ENCODE measurements at places on chromosomes 6 and 20. TPM values are rescaled to one million over a fixed set of nuclear protein-coding genes. Genes with fewer than 3 reads are reported as not detected.

DNA sequence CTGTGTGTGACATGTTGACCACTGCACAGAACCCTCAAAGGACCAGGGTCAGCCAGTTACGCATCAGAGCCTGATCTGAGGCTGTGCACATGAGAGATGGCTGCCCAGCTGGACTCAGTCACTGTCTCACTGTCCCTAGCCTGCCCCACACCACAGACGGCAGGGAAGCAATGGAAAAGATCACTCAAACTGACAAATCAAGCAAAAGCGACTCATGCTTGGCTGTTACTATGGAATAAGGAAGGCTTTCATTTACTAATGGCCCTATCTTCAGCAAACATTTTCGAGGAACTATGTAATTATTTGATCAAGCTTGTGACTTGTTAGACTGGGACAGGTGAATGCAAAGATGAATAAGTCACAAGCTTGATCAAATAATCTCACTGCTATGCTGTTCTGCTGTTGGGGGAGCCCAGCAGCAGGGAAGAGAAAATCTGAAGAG is 137.0 kb downstream of the SLC23A2 start:
- H3K4me3 ChIP-seq: no peak overlapping the region
- H3K4me1 ChIP-seq: peaks cover under 1% of the 10 kb centered on the region
- DNase-seq: no peak
- H3K36me3 ChIP-seq: peaks cover 24% of the 10 kb centered on the region
- H3K27me3 ChIP-seq: no peaks in the 10 kb centered on the region
- H3K27ac ChIP-seq: no peak overlapping the region

DNA sequence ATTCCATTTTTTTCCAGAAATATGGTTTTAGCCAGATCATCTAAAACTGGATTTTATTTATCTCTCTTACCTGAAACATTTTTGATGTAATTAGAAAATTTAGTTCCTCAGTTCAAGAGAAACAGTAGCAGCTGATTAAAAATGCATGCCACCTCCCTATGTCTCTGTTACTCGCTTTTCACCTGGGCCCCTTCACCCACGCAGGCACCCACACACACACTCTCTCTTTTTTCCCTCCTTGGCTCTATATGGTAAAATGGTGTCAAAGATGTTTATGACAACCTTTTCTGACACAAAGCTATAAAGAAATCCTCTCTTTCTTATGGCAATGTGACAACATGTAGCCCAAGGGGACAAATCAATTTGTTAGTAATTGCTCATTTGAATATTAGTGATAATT is 5.8 kb upstream of the SGK1 start:
- peaks cover 4% of the 10 kb centered on the region for H3K36me3 ChIP-seq
- peaks cover 5% of the 10 kb centered on the region for H3K4me1 ChIP-seq
- peaks cover 7% of the 10 kb centered on the region for H3K27me3 ChIP-seq

DNA sequence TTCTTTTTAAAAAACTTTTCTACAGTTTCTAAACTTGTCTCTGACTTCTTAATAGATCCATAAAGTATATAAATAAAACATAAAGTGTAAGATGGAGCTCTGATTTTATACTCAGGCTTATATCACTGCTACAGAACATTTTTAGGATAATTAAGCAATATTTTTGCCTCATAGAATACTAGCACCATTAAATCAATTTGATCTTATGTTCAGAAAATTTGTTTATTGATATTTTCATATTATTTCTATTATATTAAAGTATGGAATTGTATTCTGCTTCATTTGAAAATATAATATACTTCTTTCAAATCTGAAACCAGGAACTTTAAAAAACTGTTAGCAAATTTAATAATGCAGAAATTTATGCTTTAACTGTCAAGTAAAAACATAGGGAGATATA is 106.5 kb downstream of the MAN1A1 start:
- no peak overlapping the region for H3K27ac ChIP-seq
- no peak overlapping the region for H3K4me3 ChIP-seq
- DNase-seq: no peak
- H3K36me3 ChIP-seq: peaks cover 4% of the 10 kb centered on the region
- no peaks in the 10 kb centered on the region for H3K27me3 ChIP-seq

DNA sequence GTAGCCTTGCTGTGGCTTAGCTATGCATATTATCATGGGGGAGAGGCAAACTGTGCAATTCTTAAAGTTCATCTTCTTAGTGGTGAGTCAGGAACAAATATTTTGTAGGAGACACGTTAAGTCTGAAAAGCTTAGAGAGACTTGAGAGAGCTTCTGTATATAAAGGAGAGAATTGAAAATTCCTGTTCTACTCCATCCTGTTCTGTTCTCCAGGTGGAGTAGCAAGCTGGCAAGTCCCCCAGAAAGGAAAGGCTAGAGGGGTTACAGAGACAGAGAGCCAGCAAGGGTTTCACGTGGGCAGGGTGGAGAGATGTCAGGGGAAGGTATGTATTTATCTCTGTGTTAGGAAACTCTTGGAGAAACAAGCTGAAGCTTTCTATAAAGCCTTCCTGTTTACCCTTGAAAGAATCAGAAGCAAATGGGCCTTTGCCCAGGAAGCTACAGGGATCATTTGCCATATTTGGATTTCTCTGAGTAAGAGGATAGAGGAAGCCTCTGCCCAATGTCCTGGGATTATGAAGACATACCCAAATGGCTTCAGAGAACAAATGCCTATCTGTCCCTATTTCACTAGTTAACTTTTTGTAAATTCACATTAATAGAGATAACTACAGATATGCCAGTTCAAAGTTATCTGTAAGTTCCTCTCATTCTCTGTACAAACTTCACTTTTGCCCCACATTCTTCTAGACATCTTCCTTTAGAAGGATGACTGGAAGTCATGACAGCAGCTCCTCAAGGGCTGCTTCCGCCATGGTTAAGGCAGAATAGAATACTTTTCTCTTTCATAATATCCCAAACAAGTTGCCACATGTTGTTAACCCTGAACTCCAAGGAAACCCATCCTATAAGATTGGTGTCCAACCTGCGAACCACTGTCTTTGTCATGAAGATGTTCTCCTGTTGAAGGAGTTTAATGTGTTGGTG is 126.7 kb upstream of the NEDD9 start:
- H3K4me3 ChIP-seq: no peak overlapping the region
- H3K4me1 ChIP-seq: peaks cover 91% of the 10 kb centered on the region
- H3K27me3 ChIP-seq: no peaks in the 10 kb centered on the region
- DNase-seq: no peak

The ZNF133 gene
- total RNA-seq: 5.3 TPM

The CDSN gene
- total RNA-seq: not detected

The GGT7 gene
- total RNA-seq: 14.8 TPM

The MUCL3 gene
- total RNA-seq: not detected

The OR5V1 gene
- total RNA-seq: not detected

The SLA2 gene
- 44.1 TPM for total RNA-seq
